ENCODE measurements at places on chromosomes 3 and 15.
A peak's percentile ranks its signal among the peaks of the same experiment; 100 is the strongest.

DNA sequence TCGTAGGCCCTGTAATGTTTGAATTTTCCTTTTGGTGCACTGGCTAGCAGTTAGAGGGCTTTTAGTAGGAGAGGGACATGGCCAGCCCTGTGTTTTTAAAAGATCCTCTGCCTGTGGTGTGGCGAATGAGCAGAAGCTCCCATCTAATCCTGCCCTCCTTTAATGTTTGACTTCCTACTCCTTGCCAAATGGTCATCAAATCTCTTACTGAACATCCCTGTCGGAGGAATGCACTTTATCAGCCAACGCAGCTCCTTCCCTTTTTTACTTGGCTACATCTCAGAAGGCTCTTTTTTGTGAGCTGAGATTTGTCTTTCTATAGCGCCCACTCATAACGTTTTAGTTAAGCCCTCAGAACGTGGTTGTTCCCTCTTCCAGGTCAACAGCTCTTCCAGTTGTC lies 44.8 kb downstream of the MAP2K5 start:
- DNase-seq = no peak

GRCh38 chr3:154304936-154305335 lies 19.4 kb downstream of the DHX36 start:
- DNase-seq = no peak

GRCh38 chr3:138381950-138382715 lies 33.8 kb downstream of the MRAS start:
- DNase-seq = no peak

DNA sequence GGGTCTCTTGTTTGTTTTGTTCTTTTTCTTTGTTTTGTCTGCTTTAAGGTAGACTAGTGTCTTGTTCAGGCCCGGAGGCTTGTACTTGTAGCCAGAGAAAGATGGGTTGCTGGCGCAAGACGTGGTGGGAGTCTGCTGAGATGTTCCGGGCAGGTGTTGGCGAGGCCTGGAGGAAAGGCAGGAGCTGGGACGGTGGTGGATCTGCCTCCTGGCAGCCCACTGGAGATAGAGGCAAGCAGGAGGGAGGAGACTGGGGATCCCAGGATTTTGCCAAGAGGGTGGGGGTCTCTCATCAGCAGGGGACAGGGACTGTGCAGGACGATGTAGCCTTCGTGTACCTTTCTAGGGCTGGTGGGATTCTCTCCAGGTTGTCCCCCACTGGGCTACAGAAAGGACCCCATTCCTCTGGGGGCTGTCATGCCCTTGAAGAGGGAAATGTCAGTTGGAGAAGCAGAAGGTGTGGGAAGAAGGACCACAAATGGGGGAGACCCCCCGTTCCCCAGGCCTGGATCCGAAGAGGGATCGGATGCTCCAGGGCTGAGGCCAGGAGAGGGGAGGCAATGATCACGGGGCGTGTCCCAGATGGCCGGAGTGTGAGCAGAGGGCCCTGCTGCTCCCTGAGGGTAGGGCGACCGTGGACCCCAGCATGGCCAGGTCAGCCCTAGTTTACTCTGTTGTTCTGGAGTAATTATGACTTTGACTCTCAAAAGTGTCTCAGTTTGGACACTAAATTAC lies 7.0 kb downstream of the CHAC1 start:
- DNase-seq = no peak

DNA sequence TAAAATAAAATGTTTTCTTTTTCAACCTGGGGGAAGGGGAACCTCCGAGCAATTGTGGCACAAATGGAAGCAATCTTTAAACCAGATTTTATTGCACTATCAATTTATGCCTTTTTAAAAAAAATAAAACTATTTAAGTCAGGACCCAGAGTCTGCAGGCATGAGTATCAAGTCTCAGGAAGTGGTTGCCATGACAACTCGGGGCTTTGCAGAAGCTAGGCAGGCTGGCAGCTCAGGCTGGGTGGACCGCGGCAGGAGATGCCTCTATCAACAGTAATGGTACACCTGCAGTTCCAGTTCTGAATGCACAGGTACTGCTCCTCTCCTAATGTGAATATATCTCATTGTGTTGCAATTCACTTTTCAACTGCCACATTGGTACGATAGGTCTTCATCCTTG lies 447.7 kb downstream of the GABRG3 start:
- DNase-seq = peak; percentile 16

DNA sequence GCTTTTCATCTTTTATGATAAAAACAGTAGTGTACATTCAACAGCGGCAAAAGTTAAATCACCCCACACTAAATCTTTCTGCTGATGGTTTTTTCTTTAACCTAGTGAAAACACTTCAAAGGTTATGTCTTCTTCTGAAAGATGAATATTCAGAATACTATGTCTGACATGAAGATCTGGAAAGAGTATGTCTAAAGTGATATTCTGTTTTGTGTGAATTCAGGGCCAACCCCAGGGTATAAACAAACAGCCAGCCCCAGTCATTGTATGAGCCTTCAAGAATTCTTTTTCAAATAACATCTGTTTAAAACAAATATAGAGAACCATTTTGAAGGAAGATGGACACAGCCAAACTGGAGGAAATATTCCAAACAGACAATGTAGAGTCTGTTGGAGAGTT lies 581.0 kb upstream of the NAALADL2 start:
- DNase-seq = no peak

- no peak for DNase-seq
Measured at GRCh38 chr3:188390775-188391443, 237.0 kb downstream of the LPP start.

- no peak for DNase-seq
Measured at GRCh38 chr3:50483374-50483773, 20.1 kb downstream of the CACNA2D2 start.

- DNase-seq = no peak
Measured at GRCh38 chr3:64916192-64916798, 228.5 kb upstream of the ADAMTS9 start.

- DNase-seq = no peak
Measured at GRCh38 chr3:60355825-60356224, 895.4 kb downstream of the FHIT start.

DNA sequence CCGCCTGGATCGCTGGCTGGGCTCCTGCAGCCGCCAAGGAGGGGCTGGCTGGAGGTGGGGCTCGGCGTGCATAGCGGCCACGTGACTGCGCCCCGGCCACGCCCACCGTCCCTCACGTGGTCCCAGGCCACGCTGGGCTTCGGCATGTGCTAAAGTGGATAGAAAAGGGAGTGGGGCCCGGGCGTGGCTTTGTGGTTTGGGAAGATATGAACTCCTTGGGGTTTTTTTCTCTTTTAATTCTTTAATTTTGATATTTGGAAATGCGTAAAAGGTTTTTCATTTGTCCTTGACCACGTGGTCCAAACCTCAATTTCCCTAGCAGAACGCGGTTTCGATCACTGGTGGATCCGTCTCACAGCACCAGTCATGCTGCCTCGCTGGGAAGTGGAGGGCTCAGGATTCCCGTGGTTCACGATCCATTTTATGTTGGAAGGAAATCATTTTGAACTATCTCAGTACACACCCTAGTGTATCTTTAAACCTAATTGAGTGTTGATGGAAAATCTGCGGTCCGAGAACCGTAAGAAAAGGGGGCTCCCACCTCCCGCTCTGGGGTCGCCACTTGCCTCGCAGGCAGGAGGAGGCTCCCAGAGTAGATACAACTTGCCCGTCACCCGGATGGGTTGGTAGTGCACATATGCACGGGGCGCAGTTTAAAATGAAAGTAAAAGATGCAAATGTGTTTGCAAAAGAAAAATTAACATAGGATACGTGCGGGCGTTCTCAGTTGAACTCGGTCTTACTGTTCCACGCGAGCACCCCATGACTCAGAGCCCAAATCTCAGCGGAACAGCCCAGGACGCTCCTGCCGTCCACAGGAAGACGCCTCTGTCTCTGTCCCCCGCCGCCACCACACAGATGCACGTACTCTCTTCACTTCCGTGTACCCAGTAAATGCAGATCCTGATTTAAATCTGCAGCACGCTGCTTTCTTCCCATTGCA lies 141.9 kb downstream of the PGPEP1L start:
- peak; percentile 84 for DNase-seq

- no peak for DNase-seq
Measured at GRCh38 chr3:162370141-162370540, 873.5 kb downstream of the OTOL1 start.

GRCh38 chr3:195071916-195072820 lies 198.8 kb downstream of the XXYLT1 start:
- DNase-seq = no peak

DNA sequence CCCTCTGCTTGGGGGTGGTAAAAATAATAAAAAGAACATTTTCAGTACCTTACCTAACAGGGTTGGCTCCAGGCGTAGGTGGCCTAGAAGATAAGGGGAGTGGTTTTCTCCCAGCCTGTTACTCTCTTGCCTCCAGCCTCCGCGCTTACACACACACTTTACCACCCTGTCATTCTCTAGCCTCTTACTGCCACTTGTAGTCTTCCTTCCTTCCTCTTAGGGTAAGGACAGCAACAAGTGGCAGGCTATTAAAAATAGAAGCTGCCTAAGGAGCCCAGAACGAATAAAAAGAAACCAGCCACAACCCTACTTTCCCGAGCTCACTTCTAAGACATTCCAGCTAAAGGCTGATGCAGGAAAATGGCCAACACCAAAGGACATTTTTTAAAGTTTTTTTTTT lies 9.6 kb upstream of the LIPH start:
- DNase-seq = no peak

DNA sequence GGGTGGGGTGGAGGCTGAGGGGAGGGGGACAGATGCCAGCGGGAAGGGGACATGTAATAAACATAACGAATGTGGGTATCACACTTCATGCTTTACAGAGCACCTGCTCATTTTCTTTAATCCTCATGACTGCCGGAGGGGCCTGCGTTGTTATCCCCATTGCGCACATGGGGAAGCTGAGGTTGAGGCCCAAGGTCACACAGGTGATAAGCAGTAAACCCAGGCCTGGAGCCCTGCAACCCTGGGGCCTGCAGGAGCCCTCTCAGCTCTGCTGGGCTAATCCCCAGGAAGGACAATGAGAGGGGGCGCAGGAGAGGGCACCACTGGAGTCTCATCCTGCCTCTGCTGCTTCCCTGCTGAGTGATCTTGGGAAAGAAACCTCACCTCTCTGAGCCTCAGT lies 64.3 kb downstream of the MEGF11 start:
- no peak for DNase-seq

GRCh38 chr15:93241696-93242585 lies 152.9 kb upstream of the RGMA start:
- no peak for DNase-seq

Measured in fibroblast of skin of back (primary cell).